ENCODE measurements at places on chromosomes 5 and 9.

- DNase-seq, result no peak
These were observed 23.0 kb upstream of the PPARGC1B start for GRCh38 chr5:149707097-149707496.

GRCh38 chr9:34671307-34671706, 8.8 kb upstream of the CCL27 start:
- no peak for DNase-seq

- peak; percentile 3 for DNase-seq
These were observed 91.1 kb upstream of the RNF180 start for GRCh38 chr5:64074533-64074932.

- DNase-seq, result peak; percentile 36
These were observed 746 bp downstream of the RGS3 start for GRCh38 chr9:113464286-113464660.

DNA sequence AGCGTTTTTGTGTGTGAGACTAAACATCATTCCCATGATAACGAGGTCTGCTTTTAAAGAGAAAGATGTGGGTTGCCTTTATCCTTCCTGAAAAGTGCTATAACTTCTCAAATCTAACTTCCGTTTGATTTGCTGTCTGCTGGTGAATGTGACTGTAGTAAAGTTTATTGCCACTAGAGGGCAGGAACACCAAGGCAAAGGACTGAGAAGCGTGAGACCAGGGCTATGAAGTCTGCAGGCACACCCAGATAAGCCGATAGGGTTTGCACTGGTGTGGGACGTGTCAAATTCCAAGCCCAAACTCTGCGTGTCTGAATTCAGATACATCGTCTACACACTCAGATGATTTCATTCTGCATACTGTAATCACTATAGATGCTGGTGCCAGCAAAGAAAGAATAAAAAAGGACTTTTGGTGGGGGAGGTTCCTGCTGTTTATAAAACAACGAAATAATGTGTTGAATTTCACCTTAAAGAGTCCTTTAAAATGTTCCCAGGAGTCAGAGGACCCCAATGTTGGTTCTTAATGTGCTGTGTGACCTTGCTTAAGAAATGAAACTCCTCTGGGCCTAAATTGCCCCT, 87.2 kb downstream of the PTTG1 start:
- DNase-seq, result peak; percentile 76

DNA sequence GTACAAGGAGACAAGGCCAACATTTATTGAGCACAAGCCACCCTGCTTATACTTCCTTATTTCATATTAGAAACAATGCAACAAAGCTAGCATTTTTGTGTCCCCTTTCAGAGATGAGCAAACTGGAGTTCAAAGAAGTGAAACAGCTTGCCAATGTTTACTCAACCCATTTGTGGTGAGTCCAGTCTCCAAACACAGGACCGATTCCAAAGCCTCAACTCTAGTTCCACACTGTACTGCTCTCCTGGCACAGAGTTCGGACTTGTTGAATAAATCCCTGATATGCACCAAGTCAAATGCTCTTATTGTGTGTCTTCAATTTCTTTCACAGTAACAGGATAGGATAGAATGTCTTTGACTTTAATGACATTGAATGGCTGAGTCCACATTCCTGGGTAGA, 604.8 kb upstream of the BRINP1 start:
- no peak for DNase-seq

DNA sequence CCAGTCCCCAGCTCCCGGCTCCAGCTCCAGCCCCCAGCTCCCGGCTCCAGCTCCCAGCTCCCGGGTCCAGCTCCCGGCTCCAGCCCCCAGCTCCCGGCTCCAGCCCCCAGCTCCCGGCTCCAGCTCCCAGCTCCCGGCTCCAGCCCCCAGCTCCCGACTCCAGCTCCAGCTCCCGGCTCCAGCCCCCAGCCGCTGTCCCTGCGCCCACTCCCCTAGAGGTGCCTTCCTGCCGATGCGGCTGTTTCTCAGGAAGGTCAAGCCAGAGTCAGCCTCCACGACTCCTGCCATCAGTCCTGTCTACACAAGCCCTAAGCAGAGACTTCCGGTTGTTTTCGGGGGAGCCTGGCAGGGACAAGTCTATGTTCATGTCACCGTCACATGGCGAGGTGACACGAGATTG, 74.8 kb downstream of the ZNF354C start:
- no peak for DNase-seq

GRCh38 chr5:62093411-62093810, 212.6 kb upstream of the KIF2A start:
- DNase-seq, result no peak

- no peak for DNase-seq
These were observed 4.5 kb downstream of the EBF1 start for GRCh38 chr5:159095151-159095721.

DNA sequence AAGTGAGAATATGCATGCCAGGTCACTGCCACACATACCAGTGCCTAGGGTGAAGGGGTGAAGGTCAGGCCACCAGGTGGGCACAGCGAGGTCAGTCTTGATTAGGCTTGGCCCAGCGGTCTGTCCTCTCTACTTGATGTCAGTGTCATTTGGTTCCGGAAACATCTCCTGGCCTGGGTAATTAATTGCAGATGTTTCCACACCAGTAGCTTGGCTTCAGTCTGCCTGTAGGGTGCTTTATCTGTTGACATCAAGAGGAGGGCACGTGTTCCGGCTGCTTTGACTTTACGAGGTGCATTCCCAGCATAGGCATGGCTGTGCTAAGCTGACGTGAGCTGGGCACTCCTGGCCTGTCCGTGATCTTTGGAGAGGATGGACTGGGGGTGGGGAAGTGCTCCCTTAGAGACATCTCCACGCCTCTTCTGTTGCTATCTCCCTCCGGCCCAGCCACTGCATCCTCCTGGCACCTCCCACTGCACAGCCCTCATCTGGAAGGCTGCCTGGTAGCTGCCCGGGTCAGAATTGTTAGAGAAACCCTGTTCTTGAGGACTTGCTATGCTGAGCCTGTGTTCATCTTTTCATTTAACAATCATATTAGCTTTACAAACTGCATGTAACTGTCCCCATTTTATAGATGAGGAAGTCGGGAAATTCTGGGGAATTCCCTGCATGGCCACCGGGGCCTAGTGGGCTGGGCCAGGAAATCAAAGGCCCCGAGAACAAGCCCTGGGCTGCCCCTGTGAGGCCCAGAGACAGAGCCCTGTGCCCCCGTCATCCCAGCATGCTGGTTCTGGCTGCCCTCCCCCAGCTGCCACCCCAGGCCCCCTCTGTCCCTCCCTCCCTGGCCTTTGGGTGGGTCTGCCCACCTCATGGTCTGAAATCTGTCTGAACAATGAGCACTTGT, 29.1 kb downstream of the JADE2 start:
- DNase-seq, result no peak

DNA sequence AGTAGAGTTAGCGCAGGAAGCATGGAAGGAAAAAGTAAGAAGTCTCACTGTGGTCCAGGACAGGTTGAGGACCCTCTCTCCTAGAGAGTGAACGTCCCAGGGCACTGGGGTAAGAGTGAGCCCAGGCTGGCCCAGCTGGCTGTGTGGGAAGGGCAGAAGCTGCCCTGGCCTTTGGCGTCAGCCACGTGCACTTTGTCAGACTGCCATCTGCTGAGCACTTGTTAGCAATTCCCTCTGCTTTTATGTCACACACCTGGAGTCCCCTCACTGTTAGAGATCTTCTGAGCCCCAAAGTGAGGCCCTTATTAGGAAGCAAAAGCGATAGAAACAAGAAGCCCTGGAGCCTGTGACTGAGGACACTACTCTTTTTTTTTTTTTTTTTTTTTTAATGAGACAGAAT, 79.1 kb downstream of the UGCG start:
- peak; percentile 62 for DNase-seq

DNA sequence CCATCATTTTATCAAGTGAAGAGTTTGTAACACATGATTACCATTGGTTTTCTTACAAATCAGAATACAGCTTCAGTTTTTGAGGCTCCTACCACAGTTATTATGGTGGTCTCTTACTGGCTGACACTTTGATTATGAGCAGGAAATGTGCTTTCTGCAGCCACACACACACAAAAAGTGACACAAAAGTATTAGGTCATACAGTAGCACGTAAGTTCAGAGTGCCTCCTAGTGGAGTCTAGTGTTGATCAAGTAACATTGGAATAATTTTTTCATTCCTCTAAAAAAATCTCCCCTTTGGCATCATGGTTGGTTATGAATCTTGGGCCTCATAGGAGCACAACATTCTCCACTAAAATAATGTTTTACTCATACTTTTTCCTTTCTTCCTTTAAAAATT, 37.6 kb downstream of the PAM start:
- peak; percentile 70 for DNase-seq

DNA sequence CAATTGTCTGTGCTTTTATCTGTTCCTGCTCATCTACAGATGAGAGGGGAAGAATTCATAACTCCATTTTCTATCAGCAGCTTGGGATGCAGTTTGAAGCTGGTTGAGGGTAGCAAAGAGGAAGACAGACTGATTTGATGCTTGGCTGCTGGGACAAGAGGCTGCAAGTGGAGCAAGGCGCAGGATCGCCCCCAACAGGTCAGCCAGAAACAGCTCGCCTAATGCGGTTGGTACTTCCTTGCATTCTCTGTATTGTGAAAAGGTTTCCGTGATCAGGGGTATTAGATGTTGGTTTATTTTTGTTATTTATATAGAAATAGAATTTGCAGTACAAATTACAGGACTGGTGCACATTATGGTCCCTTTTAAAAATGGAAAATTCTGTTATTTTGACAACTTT, 40.6 kb downstream of the ZNF883 start:
- DNase-seq, result peak; percentile 1

GRCh38 chr9:79408617-79409016, 163.1 kb upstream of the TLE4 start:
- DNase-seq, result no peak

DNA sequence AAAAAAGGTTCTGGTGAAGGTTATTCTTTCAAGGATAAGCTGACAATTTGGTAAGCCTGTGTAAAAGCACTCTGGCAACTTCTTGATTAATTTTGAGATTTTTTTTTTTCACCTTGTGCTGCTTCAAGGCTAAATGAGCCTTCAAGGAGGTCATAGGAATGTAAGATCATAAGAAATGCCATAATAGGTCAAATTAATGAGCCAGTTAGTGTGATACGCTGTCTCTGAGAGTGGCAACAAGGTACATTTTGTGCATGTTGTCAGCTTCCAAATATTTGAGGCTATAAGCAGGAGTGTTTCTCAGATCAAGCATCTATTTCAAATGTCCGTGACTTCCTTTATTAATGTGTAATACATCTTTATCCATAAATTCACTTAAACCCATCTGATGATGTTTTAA, 72.3 kb upstream of the CDH6 start:
- no peak for DNase-seq

DNA sequence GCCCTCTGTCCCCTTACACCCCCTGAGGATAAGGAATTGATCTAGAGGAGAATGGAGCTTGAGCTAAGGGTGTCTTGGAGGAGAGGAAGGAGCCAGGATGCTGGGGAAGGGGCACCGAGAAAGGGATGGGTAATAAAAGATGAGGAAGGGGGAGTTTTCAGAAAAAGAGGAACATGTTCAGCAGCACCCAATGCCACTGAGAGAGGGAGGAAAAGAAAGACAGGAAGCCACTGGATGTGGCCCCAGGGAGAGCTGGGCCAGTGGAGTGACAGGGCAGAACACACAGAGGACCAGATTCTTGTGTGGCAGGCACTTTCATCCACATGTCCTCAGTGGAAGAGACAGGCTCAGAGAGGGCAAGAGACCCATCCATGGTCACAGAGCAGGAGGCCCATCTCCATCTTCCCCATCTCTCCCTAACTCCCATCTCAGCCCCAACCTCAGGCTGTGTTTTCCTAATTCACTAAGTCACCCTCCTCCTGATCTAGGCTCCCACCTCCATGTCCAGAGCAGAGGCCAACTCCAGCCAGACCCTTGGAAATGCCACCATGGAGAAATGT, 7.2 kb downstream of the PFN3 start:
- DNase-seq, result no peak

GRCh38 chr9:114428466-114428865, 40.7 kb upstream of the AKNA start:
- DNase-seq, result no peak

DNA sequence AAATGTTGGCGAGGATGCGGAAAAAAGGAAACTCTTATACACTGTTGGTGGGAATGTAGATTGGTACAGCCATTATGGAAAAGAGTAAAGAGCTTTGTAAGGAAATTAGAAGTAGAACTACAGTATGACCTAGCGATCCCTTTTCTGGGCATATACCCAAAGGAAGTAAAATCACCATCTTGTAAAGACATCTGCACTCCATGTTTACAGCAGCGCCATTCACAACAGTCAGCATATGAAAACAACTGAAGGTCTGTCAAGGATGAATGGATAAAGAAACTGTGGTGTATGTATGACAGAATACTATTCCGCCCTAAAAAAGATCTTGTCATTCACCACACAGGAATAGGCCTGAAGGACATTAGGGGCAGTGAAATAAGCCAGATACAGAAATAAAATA, 27.7 kb upstream of the SLC25A51 start:
- no peak for DNase-seq

- peak; percentile 27 for DNase-seq
These were observed 150.7 kb downstream of the SLC28A3 start for GRCh38 chr9:84189904-84190303.

- DNase-seq, result no peak
These were observed 164.9 kb downstream of the CD180 start for GRCh38 chr5:67031692-67032091.

GRCh38 chr5:150068071-150068470, 18.3 kb downstream of the CSF1R start:
- DNase-seq, result no peak

DNA sequence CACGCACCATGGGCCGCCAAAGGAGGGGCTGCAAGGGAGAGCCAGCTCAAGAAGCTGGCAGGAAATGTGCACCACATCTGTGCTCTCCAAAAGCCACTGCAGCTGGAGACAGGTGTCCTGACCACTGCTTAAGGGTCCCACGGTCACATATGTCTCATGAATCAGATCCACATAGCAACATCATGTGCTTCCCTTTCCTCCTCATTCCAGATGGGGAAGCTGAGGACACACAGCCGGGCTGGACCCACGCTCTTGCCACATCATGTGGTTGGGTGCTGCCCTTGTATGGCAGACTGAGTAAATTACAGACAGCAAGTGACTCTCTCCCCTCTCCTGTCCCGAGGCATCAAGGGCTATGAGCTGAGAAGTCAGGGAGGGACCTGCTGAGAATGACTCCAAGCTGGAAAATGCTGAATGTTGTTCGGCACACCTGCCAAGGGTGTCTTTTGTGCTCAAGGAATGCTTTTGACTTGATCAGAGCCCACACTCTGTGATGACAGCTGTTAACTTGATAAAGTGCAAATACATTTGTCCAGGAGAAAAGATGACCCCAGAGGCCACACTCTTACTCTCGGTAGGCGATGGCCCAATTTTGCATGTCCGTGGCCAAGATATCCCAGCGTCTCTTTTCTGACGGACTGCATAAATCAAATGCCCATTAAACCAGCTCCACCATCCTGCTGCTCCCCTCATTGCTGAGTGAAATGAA, 58.2 kb downstream of the NSUN2 start:
- DNase-seq, result peak; percentile 64
